ENCODE measurements at places on chromosomes 4 and X.

GRCh38 chrX:38426785-38427184, 74.4 kb downstream of the OTC start:
- peak; percentile 34 for DNase-seq

DNA sequence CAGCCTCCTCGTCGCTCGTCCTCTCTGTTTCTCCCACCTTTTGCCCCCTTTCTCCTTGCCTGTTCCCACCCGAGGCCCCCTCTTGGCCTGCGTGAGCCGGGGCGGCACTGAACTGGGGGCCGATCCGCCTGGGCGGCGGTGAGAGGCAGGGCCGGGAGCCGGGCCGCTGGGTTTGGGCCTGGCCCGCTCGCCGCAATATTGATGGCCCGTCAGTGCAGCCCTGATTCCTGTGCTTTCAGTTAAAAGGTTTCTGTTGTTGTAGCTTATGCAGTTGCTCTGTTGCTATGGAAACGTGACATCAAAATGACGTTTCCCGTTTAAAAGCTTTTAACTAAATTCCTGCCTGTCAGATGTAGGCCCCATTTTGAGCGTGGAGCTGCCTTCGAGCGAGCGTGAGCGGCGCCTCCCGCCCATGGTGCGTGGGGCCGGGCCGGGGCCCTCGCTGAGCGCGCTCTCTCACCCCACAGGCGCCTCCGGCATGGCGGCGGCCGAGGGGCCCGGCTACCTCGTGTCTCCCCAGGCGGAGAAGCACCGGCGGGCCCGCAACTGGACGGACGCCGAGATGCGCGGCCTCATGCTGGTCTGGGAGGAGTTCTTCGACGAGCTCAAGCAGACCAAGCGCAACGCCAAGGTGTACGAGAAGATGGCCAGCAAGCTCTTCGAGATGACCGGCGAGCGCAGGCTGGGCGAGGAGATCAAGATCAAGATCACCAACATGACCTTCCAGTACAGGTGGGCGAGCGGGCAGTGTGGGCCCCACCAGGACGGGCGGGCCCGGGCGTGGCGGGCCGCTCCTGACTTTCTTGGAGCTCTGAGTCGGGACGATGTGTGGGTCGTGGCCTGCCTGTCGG, at the start of gene MSANTD1:
Gene MSANTD1, plus strand, starts transcription at position 349 of the 851 bp plus-strand sequence. Its CDS starts 64 bp downstream, at position 413.
- peak; percentile 68 for DNase-seq

- DNase-seq: no peak
Measured at GRCh38 chr4:52106191-52106590, 55.1 kb downstream of the SPATA18 start.

- DNase-seq: no peak
Measured at GRCh38 chr4:93414041-93414550, 414.5 kb upstream of the ATOH1 start.

DNA sequence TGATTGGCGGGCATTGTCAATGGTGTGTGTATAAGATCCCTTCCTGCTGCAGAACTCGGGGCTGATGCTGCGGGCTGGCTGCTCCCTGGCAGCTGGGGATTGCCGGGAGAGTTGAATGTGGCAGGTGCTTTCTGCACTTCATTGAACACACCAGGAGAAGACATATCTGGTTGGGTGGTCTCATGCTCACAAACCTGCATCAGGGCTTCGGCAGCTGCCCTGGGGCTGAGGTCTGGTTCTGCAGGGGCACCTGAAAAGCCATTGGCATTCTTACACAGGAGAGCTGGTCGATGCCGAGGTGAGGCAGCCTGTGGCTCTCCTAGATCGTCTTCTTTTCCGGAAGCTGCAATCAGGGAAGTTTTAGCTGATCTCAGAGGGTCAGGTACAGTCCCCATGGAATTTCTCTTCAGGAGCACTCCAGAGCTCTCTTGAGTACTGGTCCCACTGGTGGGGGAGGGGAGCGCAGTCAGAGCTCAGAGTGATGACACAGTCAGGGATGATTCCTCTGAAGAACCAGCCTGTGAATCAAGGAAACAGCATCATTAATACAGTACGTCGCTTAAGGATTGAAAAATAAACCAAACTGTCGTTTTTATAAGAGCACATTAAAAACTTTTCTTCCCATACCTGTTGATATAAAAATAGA, 57.8 kb downstream of the GPRIN3 start:
- no peak for DNase-seq

GRCh38 chr4:6621556-6621927, 18.9 kb upstream of the MRFAP1 start:
- DNase-seq: no peak

DNA sequence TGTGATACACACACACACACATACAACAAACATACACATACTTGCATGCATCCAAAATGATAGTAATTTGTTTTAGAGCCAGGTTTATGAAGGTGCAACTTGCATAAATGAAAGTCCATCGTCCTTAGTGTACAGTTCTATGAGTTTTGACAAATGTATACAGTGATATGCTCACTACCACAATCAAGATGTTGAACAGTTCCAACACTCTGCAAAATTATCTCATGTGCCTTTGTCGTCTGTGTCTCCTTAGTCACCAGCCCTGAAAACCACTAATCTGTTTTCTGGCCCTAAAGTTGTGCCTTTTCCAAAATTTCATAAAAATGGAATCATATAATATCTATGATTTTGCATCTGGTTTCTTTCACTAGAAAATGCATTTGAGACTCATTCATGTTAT, 67.8 kb upstream of the ANXA3 start:
- DNase-seq: no peak

GRCh38 chr4:11719879-11720278, 291.2 kb upstream of the HS3ST1 start:
- no peak for DNase-seq

- DNase-seq: no peak
Measured at GRCh38 chrX:125289920-125290319, 29.8 kb upstream of the TEX13C start.

- DNase-seq: no peak
Measured at GRCh38 chr4:78592088-78592783, 40.7 kb downstream of the ANXA3 start.

- DNase-seq: peak; percentile 15
Measured at GRCh38 chrX:120315776-120316175, 4.5 kb upstream of the TMEM255A start.

DNA sequence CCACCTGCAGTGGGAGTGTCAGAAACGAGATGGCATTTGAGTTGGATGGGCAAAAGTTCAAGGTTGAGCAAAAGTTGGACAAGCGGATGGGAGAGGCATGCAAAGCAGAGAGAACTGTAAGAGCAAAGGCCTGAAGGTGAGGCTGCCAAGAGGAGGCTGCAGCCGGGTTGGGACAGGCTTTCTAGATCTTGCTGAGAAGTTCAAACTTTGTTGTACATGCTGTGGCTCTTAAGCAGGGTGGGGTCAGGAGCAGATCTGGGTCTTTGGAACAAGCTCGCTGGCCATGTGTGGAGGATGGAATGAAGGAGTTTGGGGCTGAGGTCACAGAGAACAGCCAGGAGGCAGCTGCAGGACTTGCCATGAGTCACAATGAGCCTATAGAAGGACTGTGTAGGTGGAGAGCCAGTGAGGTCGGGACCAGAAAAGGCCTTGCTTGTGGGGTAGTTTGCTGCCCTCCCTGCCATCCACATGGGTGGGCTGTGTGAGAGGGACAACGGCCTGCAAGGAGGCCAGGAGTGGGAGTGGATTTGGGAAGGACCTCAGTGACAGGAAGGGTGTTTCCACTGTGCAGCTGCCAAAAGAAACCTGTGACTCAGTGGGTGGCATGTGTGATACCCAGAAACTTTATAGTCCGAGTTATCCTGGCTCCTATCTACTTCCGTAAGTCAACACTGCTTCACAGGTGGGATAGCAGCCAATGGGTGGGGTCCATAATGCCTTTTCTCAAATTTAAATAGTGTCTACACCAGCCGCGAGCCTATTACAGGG, 210.4 kb downstream of the MID1IP1 start:
- DNase-seq: no peak

DNA sequence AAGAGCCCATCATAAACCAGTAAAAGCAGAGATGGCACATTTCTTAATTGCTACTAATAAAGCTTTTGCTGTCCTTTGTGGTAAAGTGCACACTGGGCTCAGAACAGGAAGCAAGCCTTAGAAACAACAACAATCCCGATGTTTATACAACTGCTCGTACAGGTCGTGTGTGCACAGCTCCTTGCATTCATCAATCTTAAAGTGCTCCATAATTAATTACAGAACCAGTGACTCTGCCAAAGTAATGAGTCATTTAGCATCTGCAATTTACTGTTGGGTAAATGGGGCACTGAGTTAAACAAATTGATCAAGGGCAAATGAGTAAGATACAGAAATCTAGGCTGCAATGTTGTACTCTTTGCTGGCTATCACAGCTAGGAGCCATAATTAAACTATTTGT, 61.3 kb upstream of the TXK start:
- peak; percentile 42 for DNase-seq

GRCh38 chr4:151475035-151475714, 66.2 kb downstream of the FHIP1A start:
- DNase-seq: no peak

DNA sequence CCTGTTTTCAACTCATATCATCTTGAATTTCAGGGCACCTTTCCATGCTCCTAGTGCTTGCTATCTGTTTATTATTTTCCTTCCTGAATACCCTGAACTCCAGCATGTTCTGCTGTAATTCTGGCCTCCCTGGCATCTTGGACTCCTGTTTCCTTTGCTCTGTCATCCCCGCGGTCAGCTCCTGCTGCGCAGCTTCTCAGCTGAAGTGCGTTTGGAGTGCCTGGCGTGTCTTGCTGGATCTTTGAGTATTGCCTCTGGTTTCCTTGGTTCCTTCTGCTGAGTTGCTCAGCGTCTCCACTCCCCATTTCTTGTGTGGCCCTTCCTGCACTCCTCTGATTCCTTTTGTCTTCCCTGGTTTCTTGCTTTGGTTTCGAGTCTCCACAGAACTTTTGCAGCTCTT, 84.4 kb downstream of the HTT start:
- no peak for DNase-seq

- DNase-seq: peak; percentile 34
Measured at GRCh38 chrX:74536832-74537371, 77.5 kb downstream of the RLIM start.

DNA sequence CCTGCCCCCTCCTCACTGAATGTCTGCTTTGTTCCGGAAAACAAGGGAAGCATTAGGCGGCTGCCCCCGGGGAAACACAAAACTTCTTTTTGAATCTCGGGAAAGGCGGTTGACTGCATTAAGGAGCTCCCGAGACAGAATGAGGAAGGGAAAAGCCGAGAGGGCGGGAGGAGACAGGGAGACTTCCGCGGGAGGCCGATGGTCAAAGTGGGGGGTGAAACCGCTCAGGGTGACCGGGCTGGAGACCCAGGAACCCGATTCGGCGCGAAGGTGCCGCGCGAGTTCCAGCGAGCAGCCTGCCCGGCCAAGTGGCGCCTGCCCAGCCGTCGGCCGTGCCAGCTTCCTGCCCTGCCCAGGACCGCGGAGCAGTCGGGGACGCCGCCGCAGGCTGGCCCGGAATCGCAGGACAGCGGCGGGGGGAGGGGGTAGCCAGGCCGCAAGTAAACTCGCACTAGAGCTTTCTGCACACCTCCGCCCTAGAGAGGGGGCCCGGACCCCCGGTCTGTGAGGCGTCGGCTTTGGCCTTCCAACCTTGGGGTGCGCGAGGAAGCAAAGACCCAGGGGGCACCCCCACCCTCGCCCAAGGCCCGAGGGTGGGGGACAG, 55.1 kb upstream of the BCOR start:
- DNase-seq: peak; percentile 64

GRCh38 chrX:132227383-132228112, 8.3 kb upstream of the RAP2C start:
- no peak for DNase-seq

DNA sequence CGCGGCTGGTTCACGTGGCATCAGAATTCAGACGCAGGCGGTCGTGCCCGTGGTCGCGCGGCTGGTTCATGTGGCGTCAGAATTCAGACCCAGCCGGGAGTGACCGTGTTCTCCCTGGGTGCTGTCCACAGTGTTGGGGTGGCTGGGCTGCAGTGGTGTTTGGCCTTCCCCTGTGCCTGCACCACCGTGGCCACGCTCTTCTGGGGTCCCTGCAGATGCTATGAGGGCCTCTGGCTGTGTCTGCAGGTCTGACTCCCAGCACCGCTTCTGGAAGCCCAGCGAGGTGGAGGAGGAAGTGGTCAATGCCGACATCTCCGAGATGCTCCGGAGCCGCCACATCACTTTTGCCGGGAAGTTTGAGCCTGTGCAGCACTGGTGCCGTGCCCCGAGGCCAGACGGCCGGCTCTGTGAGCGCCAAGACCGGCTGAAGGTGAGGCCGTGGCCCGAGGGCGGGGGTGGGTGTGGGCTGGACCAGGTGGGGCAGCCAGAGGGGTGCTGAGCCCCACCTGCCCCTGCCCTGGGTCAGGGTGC, 26.4 kb downstream of the NKX1-1 start:
- no peak for DNase-seq

DNA sequence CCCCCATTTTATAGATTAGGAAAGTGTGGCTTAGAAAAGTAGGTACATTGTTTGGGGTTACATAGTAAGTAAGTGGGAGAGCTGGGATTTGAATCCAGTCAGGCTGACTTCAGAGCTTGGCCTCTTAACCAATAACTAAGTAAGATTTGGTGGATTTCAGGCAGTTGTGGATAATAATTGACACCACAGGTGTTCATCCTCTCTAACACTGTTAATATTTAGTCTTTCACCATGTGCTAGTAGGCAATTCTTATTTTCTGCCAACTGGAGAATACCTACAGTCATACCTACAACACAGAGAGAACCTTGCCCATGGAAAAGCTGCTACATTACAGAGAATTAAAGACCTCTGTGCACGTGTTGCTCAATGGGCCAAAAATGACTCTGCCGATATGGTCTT, 89.5 kb downstream of the DIAPH2 start:
- no peak for DNase-seq

GRCh38 chr4:170274616-170275015, 184.9 kb upstream of the AADAT start:
- DNase-seq: no peak

DNA sequence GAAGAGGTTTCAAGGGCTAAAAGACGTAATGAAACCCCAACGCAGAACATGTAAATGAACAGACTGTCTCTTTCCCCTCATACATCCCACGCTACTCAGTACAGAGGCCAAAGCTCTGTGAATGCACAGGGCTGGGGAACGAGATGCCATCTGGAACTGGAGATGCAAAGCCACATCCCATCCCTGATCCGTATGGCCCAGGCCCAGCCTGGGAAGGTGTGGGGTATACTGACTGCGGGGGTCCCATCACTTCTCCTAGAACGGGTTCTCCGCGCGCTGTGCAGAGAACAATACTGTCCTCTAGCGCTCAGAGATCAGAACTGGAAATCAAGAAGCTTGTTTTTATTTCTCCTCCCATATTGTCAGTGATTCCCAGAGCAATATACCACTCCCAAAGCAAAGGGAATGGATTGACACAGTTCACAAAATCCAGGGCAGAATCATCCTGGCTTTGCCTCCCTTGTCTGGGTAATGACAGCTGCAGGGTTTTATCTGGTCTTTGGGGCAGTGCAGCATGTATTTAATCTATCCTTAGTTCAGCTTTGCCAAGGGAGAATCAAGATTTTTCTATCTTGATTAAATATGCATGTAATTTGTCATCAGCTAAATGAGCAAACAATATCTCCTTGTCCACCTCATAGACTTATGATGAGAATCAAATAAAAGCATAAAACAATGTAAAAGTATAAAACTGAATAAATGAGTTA, 47.3 kb upstream of the TLR3 start:
- DNase-seq: peak; percentile 68

GRCh38 chr4:168441412-168441811, 38.9 kb downstream of the DDX60L start:
- DNase-seq: no peak

All from astrocyte of the hippocampus (primary cell).